ENCODE measurements at places on chromosomes 6 and 20. TPM values are rescaled to one million over a fixed set of nuclear protein-coding genes. Genes with fewer than 3 reads are reported as not detected.

The BLCAP gene
- 75.7 TPM for polyA plus RNA-seq

The BFSP1 gene
- 3.3 TPM for polyA plus RNA-seq

The PSORS1C1 gene
- polyA plus RNA-seq: 0.21 TPM

The DEFB132 gene
- polyA plus RNA-seq: not detected

The RIMS1 gene
- polyA plus RNA-seq: 2.2 TPM

The SNAP91 gene
- polyA plus RNA-seq: 0.28 TPM

The CLPSL2 gene
- polyA plus RNA-seq: not detected

The GRM1 gene
- polyA plus RNA-seq: 0.40 TPM

The WFDC12 gene
- polyA plus RNA-seq: not detected

The FGD2 gene
- polyA plus RNA-seq: 4.4 TPM

The PRKN gene
- 7.9 TPM for polyA plus RNA-seq

The CTCFL gene
- polyA plus RNA-seq: 3.3 TPM

The NMBR gene
- polyA plus RNA-seq: 0.30 TPM

The DNAH8 gene
- polyA plus RNA-seq: 0.38 TPM

The DPPA5 gene
- polyA plus RNA-seq: not detected

The ENPP5 gene
- 18.4 TPM for polyA plus RNA-seq

The TMEM74B gene
- polyA plus RNA-seq: 1.5 TPM

The RALGAPA2 gene
- 24.7 TPM for polyA plus RNA-seq

The LY6G5C gene
- polyA plus RNA-seq: 5.6 TPM
